ENCODE measurements at places on chromosomes 11 and 22. TPM values are rescaled to one million over a fixed set of nuclear protein-coding genes. Genes with fewer than 3 reads are reported as not detected.
A peak's percentile ranks its signal among the peaks of the same experiment; 100 is the strongest.

Gene KCNJ1
- not detected for polyA plus RNA-seq

Gene GRIA4
- polyA plus RNA-seq, result 4.8 TPM

Gene MOV10L1
- 0.58 TPM for polyA plus RNA-seq

Gene MN1
- polyA plus RNA-seq, result 1.7 TPM

Gene IGLL1
- polyA plus RNA-seq, result not detected

Gene CHKB
- polyA plus RNA-seq, result 11.8 TPM

Gene DAGLA
- polyA plus RNA-seq, result 13.4 TPM

- no peak for DNase-seq
Measured at GRCh38 chr22:42069801-42070516, 653 bp downstream of the NAGA start.

DNA sequence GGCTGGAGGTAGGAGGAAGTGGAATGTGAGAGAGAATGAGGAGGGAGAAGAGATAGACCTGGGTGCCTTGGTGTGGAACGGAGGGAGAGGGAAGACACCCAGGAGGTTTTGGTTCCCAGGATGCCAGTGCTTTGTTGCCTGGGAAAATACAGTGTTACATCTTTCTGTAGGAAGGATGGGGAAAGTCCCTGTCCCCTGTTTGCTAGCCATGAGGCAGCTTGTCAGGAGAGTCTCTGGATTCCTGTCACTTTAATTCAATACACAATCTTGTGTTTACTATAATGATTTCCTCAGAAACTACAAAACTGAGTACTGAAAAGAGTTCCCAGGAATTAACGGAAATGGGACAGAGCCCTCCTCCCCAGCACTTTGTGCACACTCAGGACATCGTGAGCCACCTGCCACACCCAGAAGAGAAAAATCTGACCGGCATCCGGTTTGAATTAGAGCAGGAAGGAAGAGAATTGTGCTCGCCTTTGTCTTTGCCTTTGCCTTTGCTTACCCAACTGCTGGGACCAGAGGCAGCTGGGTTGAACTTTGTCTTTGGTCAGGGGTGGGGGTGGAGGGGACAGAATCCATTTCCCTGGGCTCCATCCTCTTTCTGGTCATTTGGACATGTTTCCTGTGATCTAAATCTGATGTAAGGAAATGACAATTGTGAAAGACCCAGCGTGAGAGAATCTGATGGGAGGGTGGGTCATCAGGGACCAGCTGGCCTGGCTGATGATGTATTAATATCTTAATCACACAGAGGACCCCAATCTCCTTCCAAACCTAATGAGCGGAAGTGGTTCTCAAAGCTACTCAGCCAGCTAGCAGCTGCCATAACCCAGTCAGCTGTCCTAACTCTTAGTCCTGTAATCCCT is 1.3 kb upstream of the LIMK2 start:
- no peak for DNase-seq

GRCh38 chr11:71474141-71474770 is 21.3 kb downstream of the NADSYN1 start:
- DNase-seq, result no peak

- DNase-seq, result no peak
Measured at GRCh38 chr11:65646958-65647701, 9.2 kb downstream of the SIPA1 start.

- DNase-seq, result peak; percentile 55
Measured at GRCh38 chr22:50252082-50253045, 1.3 kb upstream of the HDAC10 start.

Data from brain (organoid and tissue), 16 donors.